ENCODE measurements at places on chromosomes 6 and 20.

DNA sequence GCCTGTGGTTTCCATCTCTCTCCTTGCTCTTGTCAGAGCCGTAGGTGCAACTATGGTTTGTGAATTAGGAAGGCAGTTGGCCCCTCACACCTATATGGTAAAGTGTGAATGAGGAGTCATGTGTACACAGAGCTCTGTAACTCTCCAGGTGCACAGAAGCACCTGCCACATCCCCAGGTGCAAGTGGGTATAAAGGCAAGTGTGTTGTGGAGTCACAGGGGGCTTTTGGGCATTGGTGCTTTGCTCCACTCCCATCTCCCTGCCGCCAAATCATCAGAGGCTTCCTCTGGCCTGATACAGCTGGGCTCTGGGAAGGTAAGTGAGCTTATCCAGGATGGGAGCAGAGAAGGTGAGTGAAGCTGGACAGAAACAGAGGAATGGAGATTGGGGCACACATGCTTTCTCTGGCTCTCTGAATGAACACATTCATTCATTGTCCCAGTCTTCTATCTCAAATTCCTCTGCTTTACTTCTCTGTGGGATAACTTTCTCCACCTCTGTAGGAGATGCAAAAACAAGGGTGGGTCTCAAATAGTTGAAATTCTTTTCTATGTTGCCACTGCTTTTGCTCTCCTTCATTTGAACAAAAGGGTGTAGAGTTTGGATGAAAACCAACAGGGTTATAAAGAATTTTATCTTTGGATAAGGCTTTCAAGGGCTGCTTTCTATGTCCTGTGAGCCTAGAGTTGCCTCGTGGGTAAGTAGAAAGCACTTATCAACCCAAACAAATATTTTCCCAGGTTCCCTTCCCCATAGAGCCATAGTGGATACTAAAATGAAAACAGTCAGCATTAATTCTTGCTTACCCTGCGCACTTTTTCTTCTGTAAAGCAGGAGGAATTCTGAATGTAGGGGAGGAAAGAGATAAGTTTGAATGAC, 45.0 kb upstream of the RIPOR2 start:
- DNase-seq: no peak

DNA sequence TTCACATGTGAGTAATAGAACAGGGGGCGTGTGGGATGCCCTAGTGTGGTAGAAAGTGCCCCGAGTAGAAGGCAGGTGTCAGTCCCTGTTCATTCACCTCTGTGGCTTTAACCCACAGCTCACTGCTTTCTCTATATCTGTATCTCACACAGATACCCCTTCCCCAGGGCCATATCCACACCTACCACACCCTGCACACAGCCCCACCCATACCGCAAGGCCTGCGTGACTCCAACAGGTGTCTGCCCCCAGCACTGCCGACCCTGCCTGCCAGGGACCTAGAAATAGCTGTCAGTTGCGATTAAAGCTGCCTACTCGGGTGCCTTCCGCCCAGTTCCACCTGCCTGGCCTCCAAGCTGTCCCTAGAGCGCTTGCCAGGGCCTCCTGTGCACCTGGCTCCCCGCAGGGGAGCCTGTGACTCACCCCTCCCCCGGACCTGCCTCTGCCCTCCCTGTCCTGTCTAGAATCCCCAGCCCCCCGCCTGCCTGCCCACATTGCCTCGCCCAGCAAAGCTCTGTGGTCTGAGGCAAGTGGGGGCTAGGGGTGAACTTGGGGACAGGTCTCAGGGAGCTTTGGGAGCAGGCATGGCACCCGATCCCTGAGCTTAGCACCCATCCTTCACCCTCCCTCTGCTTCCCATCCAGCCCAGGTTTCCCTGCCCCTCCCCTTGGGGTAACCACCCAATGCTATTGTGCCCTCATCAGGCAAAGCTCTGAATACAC, 38.3 kb upstream of the ID1 start:
- no peak for DNase-seq

- no peak for DNase-seq
These were observed 45.3 kb upstream of the ZNF184 start for GRCh38 chr6:27517928-27518787.

- no peak for DNase-seq
These were observed 2.8 kb downstream of the ACSS1 start for GRCh38 chr20:25054995-25055629.

GRCh38 chr20:47269309-47270165, 87.0 kb downstream of the ZMYND8 start:
- no peak for DNase-seq

DNA sequence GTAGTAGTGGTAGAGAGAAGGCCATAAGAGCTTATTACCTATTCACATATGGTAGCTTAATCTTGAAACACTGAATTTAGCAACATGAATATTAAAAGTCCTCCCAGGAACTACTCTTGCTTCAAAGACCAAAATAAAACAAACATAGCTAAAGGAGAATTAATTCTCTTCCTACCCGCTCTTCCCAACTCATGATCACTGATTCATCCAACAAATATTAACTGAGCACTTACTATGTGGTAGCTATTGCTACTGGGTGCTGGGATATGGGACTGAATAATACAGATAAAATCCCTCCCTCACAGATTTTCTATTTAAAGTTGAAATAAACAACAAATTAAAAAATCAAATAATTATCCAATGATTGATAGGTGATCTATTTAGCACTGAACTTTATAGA, 287.1 kb downstream of the BTBD9 start:
- DNase-seq: no peak

- DNase-seq: no peak
These were observed 33.9 kb downstream of the KCNK17 start for GRCh38 chr6:39280247-39280731.

DNA sequence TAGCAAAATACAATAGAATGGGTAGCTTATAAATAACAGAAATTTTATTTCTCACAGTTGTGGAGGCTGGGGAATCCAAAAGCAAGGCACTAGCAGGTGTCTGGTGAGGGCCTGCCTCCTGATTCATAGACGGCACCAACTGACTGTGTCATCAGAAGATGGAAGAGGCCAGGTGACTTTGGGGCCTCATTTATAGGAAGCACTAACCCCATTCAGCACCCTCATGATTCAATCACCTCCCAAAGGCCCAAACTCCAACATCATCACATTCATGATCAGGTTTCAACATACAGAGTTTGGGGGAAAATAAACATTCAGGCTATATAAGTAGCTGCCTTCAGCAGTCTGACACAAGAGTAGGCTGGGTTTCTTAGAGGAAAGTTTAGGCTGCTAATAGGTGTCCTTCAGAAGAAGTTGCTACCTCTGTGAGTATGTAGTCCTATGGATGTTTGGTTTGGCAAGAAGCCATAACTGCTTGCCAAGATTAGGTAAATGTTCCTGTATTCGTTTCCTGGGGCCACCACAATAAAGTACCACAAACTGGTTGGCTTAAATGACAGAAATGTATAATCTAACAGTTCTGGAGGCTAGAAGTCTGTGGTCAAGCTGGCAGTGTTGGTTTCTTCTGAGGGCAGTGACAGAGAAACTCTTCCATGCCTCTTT, 48.8 kb downstream of the NT5E start:
- no peak for DNase-seq

GRCh38 chr20:34527016-34527415, 10.8 kb downstream of the DYNLRB1 start:
- DNase-seq: no peak

DNA sequence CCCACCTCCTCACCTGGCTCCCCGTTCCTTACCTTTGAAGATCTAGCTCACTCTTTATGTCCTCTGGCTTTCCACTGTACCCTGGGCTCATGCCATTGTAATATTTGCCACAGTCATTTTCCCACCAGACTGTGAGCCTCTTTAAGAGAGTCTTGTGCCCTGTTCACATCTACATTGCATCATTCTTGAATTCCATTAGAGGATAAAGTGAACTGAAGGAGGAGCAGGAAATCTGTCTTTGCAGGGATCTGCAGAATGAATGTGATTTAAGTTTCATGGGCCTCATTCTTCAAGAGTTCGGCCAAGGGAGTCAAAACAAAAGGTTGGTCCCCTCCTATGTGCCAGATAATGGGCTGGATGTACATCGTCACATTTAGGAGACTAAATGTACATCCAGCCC, 272.6 kb upstream of the CITED2 start:
- DNase-seq: no peak

DNA sequence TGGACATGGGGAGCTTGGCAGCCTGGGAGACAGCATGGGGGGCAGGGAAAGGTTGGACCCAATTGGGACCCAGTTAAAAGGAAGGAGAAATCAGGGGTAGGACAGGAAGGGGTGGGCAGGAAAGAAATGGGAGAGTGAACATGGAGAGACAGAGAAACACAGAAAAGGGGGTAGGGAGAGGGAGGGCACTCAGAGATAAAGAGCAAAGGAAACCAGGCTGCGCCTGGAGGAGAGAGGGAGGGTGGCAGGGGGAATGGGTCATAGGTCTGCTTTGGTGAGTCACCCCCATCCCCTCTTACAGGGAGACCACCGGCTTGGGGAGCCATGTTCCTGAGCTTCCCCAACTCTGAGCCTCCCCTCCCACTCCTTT, 46.7 kb downstream of the RAB44 start:
- DNase-seq: no peak

DNA sequence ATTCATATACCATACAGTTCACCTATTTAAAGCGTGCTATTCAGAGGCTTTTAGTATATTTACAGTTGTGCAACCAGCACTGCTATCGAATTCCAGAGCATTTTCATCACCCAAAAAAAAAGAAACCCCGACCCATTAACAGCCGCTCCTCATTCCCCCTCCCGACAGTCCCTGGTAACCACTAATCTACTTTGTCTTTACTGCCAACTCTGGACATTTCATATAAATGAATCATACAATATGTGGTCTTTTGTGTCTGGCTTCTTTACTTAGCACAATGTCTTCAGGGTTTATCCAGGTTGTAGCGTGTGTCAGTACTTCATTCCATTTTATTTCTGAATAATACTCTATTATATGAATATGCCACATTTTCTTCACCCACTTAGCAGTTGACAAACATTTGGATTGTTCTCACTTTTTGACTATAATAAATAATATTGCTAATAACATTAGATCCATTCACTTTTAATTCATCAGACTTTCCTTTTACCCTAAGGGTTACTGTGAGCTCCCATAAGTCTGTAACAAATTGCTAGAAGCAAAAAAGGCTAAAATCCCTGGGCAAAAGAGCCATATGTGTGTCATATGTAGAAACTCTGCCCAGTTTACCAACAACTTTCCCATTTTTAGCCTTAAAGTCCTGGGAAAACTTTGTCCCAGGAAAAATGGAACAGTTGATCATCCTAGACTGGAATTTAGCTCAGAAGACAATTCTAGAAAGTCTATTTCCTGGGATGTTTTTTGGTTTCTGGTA, 23.2 kb upstream of the ROS1 start:
- DNase-seq: no peak

GRCh38 chr6:70593118-70593486, 26.4 kb downstream of the SDHAF4 start:
- DNase-seq: no peak

DNA sequence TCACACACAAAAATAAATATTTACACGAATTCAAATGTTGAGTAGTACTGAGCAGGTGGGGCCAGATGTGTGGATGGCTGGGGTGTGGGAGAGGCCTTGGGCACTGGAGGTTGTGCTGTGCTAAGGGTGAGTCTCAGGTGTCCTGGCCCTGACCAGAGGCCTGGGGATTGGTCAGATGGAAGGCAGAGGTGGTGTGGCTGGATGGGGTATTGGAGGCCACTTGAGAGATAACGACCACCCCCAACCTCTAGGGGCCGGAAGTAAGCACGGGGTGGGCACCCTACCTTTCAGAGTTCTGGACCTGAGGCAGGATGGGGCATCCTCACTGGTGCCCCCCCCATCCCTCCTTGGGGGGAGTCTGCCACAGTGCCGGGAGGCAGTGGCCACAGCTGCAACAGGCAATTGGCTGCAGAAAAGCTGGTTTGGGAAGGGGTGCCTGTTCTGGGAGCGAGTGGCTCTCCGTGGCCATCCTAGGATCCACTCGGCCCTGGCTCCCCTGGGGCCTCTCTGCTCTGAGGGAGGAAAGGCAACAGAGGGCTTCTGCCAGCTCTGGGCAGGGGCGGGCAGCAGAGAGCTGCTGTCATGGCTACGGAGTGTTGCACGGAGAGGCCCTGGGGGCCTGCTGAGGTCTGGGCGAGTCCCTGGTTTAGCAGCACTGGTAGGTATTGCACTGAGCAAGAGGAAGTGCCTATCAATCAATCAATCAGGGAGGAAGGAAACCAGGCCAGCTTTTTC, 87.6 kb downstream of the ASXL1 start:
- no peak for DNase-seq

GRCh38 chr6:153130515-153131036, 506 bp downstream of the RGS17 start:
- DNase-seq: no peak

GRCh38 chr6:153568628-153569027, 437.5 kb upstream of the RGS17 start:
- no peak for DNase-seq

DNA sequence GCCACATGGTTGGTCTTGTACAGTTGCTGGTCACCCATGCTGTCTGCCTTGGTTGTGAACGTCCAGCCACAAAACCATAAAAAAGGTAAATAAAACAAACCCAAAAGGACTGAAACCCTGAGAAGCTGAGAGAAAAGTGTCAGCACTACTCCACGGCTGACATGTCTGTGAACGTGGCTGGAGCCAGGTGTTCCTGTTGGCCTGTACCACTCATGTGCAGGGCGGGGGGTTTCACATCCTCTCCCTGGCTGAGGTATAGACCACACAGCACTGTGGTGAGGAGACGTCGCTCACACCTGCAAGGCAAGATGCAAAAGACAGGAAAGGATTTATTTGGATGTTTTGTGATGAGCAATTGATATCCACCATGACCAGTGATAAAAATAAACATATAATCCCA, 51.9 kb upstream of the MRPS10 start:
- no peak for DNase-seq

DNA sequence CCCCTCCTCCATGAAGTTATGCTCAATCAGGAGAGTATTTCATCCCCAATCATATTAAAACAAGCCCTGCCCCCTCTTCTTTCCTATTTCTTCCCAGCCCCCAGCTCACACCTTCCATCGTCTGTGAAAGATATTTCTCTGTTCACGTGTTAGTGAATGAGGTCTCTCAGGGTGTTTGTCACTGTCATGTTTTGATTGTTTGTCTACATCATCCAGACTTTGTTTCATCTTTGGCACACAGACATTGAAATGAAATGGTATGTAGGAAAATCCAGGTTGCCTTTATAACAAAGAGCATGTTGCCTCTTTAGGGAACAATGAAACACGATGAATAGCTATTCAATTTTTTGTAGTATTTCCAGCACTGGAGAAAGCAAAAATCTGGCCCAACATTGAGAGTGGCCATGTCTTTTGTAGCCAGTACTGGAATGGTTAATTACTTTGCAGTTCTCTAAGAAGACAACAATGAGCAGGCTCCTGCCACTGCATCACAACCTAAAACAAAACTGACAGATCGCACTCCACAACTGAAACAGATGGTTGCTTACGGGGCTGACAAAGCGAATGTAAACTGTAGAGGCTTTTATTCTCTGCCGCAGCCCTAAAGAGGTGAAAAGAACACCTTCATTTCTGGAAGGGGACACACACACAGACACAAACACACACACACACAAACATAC, 543.6 kb upstream of the CITED2 start:
- no peak for DNase-seq

Data from NCI-H460 (cell line).